ENCODE measurements at places on chromosomes 5 and 9. TPM values are rescaled to one million over a fixed set of nuclear protein-coding genes. Genes with fewer than 3 reads are reported as not detected.

GRCh38 chr9:126123927-126124326 is 202.7 kb upstream of the MVB12B start:
- H3K4me3 ChIP-seq = no peak overlapping the region
- DNase-seq = no peak
- no peaks in the 10 kb centered on the region for H3K4me1 ChIP-seq
- H3K27me3 ChIP-seq = peaks cover 44% of the 10 kb centered on the region
- no peak overlapping the region for H3K27ac ChIP-seq

GRCh38 chr5:68252673-68253623 is 37.4 kb downstream of the PIK3R1 start:
- no peaks in the 10 kb centered on the region for H3K27me3 ChIP-seq
- H3K4me3 ChIP-seq = no peak overlapping the region
- no peak for DNase-seq
- H3K36me3 ChIP-seq = peaks cover 10% of the 10 kb centered on the region
- peaks cover 88% of the 10 kb centered on the region for H3K4me1 ChIP-seq
- H3K27ac ChIP-seq = no peak overlapping the region

The SLC35D2 gene
- 40.5 TPM for total RNA-seq

- H3K36me3 ChIP-seq = no peaks in the 10 kb centered on the region
- no peak overlapping the region for H3K4me3 ChIP-seq
- H3K27me3 ChIP-seq = peaks cover 17% of the 10 kb centered on the region
- H3K4me1 ChIP-seq = peaks cover 14% of the 10 kb centered on the region
These were observed 265.3 kb upstream of the GAS1 start for GRCh38 chr9:87212605-87213021.

The NR5A1 gene
- 0.26 TPM for total RNA-seq

DNA sequence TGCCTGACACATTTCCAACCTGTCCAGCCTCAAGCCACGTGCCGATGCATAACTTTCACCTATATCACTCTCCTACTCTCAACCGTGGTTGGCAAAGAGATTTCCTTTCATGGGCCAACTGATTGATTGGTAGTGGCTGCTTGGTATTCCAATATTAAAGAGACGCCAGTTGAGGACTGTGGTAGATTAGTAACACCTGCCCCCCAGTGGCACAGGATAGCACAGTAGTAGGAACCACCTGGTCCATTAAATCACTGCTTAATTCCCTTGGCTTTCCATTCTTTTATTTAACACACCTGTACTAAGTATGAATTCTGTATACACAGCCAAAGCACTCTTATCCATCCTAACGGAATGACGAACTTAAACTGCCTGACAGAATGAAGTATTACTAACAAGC is 19.1 kb upstream of the FOXB2 start:
- H3K4me1 ChIP-seq = peaks cover 4% of the 10 kb centered on the region
- no peak for DNase-seq
- peaks cover 40% of the 10 kb centered on the region for H3K27me3 ChIP-seq
- H3K4me3 ChIP-seq = no peak overlapping the region

DNA sequence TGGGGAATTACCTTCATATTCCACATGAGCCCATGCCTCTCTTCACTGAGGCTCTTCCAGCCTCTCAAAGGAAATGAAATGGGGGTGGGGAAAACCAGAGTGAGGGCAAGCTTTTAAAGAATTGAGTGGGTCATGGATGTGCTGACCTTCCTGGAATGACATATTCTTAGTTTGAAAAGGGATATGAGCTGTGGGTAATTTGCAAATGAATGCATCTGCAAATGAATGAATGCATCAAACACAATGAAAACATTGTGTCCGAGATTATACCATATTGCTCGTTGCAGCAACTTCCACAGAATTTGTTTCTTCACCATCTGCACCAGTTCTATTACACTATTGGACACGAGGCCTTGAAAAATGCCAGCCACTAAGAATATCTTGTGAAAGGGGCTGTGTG is 198.6 kb upstream of the CDH6 start:
- no peak for DNase-seq
- H3K36me3 ChIP-seq = no peaks in the 10 kb centered on the region
- no peaks in the 10 kb centered on the region for H3K27me3 ChIP-seq
- H3K27ac ChIP-seq = no peak overlapping the region
- H3K4me3 ChIP-seq = no peak overlapping the region

GRCh38 chr9:128724744-128725211 is 851 bp upstream of the ZDHHC12 start:
- H3K27me3 ChIP-seq = no peaks in the 10 kb centered on the region
- no peaks in the 10 kb centered on the region for H3K36me3 ChIP-seq
- peak overlapping the region; percentile 84 for H3K27ac ChIP-seq

The FAM221B gene
- 1.1 TPM for total RNA-seq

- H3K36me3 ChIP-seq = no peaks in the 10 kb centered on the region
- H3K4me1 ChIP-seq = no peaks in the 10 kb centered on the region
- no peak overlapping the region for H3K27ac ChIP-seq
- H3K27me3 ChIP-seq = no peaks in the 10 kb centered on the region
These were observed 77.0 kb upstream of the DPYSL3 start for GRCh38 chr5:147586832-147587231.

DNA sequence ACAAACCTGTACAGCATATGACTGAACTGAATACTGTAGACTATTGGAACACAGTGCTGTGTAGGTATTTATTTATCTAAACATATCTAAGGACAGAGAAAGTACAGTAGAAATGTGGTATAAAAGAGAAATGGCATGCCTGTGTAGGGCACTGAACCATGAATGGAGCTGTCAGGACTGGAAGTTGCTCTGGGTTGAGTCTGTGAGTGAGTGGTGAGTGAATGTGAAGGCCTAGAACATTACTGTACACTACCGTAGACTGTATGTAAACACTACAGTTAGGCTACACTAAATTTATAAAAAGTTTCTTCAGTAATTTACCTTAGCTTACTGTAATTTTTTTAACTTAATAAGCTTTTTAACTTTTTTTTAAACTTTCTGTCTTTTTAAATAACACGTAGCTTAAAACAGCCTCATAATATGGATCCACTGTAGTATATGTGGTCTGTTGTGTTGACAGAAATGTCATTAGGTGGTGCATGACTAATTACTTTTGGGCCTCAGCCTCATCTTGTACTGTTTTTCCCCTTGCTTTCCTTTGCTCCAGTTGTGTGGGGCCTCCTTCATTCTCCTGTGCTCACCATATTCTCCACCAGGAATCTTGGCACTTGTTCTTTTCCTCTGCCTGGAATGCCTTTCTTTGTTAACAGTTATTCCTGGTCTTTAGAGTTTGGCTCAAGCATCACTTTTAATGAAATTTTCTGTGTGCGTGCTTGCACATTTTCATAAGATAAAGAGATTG is 8.8 kb downstream of the SPIN1 start:
- H3K36me3 ChIP-seq = peaks cover 33% of the 10 kb centered on the region
- H3K27me3 ChIP-seq = no peaks in the 10 kb centered on the region
- peaks cover 31% of the 10 kb centered on the region for H3K4me1 ChIP-seq
- no peak for DNase-seq
- peak overlapping the region; percentile 44 for H3K27ac ChIP-seq

The SLC36A3 gene
- not detected for total RNA-seq

DNA sequence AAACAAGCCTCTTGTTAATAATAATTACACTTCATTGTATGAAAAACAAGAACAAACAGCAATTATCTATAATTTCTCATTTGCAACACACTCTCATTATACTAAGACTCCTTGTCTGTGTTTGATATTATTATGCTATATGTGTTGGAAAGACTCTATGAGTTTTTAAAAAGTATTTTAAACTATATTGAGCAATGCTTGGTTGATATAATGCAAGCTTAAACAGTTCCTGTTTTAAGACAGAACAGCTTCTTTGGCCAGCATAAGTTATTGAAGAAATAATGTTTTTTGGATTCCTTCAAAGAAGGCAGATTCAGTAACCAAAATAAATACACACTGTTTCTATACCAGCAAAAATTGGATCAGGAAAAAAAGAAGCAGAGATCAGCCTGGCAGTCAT is 871.4 kb downstream of the MAT2B start:
- no peak overlapping the region for H3K27ac ChIP-seq
- H3K27me3 ChIP-seq = no peaks in the 10 kb centered on the region
- H3K4me3 ChIP-seq = no peak overlapping the region
- no peaks in the 10 kb centered on the region for H3K4me1 ChIP-seq
- DNase-seq = no peak

- H3K4me1 ChIP-seq = peaks cover 5% of the 10 kb centered on the region
- no peak overlapping the region for H3K27ac ChIP-seq
- DNase-seq = no peak
- H3K27me3 ChIP-seq = no peaks in the 10 kb centered on the region
- H3K4me3 ChIP-seq = no peak overlapping the region
These were observed 1044.8 kb downstream of the DTWD2 start for GRCh38 chr5:117943541-117943940.

DNA sequence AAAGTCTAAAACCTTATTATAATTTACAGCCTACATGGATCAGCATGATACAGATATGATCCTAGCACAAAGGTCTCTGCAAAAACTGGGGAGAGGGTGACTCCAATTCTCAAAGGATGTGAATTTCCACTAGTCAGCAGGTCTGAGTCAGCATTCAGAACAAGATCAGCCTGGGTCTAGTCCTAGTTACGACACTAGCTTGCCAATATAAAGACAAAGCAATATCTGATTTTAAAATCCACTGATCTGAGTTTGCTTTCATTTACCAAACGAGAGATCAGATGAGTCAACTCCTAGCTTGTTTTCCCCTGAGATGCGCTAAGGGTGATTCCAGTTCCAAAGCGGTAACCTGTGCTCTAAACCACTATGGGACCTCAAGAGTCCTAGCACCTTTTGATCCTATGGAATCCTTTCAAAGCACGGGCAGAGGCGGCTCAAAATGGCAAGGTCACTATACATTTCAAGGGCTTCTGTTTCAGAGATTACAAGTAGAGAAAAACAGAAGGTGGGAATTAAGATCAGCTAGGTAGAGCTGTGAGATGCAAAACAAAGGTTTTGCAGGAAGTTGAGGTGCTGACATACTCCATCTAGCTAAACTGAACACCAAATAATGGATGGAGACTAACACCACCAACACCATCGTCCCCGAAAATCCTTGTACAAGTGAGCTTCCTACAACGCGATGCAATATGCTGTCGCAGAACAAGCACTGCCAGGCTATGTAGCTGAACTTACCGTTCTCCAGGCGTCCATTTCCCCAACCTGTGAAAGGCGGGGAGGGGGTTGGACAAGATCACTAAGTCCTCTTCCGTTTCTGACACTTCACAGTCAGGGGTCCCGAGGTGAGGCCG is 906 bp downstream of the SLC25A51 start:
- peaks cover 16% of the 10 kb centered on the region for H3K4me1 ChIP-seq
- DNase-seq = no peak
- H3K36me3 ChIP-seq = peaks cover 4% of the 10 kb centered on the region

DNA sequence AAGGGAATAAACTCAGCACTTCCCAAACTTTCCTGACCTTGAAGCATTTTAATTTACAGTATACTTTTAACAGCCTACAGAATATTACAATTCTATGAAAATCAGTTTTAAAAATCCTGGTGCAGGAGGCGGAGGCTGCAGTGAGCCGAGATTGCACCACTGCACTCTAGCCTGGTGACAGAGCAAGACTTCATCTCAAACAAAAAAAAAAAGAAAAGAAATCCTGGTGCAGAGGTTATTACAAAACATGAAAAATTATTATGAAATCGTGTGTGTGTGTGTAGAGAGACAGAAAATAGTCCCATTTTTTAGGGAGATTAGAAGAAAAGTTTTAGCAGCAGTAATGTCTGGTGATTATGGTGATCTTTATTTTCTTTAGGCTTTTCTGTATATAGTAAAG is 26.9 kb downstream of the GOLPH3 start:
- peak overlapping the region; percentile 20 for H3K27ac ChIP-seq
- H3K36me3 ChIP-seq = peaks cover 22% of the 10 kb centered on the region
- no peak overlapping the region for H3K4me3 ChIP-seq
- no peak for DNase-seq
- peaks cover 31% of the 10 kb centered on the region for H3K4me1 ChIP-seq
- no peaks in the 10 kb centered on the region for H3K27me3 ChIP-seq

The BRD9 gene
- total RNA-seq = 38.2 TPM

GRCh38 chr9:74861071-74861470 is 26.6 kb downstream of the TRPM6 start:
- no peaks in the 10 kb centered on the region for H3K27me3 ChIP-seq
- H3K27ac ChIP-seq = no peak overlapping the region
- no peaks in the 10 kb centered on the region for H3K4me1 ChIP-seq
- H3K4me3 ChIP-seq = no peak overlapping the region

DNA sequence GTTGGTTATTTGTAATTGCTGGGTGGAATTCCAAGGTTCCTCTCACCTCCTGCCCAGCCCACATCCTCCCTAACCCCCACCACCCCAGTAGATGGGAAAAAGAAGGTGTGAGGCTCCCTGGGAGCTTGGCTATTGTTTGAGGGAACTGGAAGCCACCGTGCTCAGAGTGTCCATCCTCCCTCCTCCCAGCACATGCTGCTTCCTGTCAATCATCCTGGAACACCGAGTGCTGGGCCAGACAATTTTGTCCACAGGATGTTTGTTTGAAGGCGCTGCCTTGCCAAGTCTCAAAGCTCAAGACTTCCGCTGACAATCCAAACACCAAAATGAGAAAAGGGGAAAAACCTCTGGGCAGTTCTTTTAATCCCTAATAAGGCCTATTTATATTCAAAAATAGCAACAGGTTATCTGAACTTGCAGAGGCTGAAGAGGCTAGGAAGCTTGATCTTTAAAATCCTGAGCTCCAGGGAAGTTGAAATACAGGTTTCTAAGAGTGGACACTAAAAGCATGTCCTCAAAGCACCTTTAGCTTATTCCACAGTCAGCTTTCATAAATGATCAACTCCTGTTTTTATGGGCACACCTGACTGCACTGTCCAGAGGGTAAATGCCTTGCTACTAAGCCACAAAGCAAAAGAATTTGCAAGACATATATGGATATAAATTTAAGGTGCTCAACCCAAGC is 286.7 kb downstream of the NFIB start:
- peaks cover 42% of the 10 kb centered on the region for H3K4me1 ChIP-seq
- H3K27ac ChIP-seq = peak overlapping the region; percentile 41
- no peaks in the 10 kb centered on the region for H3K27me3 ChIP-seq
- no peak overlapping the region for H3K4me3 ChIP-seq
- no peaks in the 10 kb centered on the region for H3K36me3 ChIP-seq

DNA sequence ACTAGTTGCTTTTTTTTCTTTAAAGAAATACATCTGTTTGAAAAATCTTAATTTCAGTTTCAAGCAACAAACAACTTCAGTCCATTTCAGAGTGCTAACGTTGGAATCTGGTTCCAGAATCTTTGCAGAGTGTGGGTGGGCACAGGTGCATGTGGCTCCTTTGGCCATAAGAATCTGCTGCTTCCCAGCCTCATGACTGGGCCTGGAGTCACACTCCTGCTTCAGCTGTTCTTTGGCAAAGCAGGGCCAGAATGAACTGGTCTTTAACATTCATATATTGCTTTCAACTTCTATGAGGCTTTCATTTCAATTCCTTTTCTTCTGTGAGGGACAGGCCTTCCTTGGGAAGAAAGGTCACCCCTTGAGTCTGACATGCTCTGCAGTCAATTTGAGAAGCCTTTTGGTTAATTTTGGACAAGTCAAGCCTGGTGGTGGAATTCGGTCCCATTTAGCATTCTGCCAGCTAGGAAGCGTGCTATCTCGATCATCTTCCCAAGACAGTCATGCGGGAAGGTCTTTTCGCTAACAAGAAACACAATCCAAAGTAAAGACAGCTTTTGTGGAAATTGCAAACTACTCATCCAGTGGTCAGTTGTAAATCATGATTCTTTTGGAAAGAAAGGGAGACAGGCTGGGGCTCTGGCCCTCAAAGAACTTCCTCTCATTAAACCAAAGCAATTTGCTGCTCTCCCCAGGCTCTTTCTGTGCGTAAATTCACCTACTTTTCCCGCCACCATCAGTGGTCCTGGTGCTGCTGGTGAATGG is 55.2 kb downstream of the SLC1A3 start:
- no peak overlapping the region for H3K4me3 ChIP-seq
- H3K36me3 ChIP-seq = peaks cover 23% of the 10 kb centered on the region
- no peaks in the 10 kb centered on the region for H3K27me3 ChIP-seq
- peaks cover 43% of the 10 kb centered on the region for H3K4me1 ChIP-seq

The ANKRD31 gene
- total RNA-seq = 0.45 TPM

Data from type B pancreatic cell (in vitro differentiated cells).